ENCODE measurements at places on chromosomes 2 and 18.

GRCh38 chr18:616380-616995 is 19.7 kb downstream of the CLUL1 start:
- DNase-seq = peak; percentile 22

DNA sequence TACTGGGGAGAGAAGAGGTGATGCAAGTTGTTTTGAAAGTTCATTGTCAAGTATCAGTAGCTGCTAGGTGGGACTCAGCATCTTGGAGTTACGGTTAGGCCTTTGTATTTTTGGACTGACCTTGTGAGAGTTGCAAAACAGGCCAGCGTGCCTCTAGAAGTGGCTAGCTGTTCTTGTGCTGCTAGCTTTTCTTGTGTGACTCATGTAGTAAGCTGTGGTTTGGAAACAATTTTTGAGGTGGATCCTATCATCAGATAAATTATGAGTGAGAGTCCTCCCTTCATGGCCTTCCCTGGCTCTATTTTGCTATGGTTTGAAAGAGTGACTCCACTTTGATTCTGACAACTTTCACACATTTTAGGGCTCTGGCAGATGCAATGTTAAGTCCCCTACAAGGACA is 409.2 kb upstream of the HS6ST1 start:
- DNase-seq = peak; percentile 8

DNA sequence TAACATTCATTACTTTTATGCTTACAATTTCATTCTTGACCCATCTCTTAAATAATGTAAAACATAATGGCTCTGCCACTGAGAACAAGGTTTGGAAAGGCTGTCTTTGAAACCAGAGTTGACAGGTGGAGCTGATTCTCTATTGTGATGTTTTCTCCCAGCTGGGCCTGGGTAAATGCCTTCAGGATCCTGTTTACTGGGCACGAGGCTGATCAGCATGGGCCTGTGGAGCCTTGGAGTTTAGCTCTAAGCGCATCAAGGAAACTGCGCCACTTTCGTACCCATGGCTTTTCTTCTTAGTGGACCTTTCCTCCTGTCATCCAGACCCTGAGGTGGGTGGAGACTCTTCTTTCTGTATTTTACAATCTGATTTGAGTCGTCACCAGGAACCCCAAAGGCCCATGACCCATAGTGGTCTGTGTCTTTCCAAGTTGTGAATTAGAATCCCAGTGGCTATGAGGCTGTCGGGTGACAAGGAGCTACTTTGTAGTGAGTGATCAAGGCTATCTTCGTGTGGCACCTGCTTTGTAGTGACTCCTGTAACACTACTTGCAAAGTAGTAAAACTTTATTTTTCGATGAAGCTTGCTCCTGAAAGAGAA is 123.1 kb downstream of the LPIN1 start:
- DNase-seq = no peak

DNA sequence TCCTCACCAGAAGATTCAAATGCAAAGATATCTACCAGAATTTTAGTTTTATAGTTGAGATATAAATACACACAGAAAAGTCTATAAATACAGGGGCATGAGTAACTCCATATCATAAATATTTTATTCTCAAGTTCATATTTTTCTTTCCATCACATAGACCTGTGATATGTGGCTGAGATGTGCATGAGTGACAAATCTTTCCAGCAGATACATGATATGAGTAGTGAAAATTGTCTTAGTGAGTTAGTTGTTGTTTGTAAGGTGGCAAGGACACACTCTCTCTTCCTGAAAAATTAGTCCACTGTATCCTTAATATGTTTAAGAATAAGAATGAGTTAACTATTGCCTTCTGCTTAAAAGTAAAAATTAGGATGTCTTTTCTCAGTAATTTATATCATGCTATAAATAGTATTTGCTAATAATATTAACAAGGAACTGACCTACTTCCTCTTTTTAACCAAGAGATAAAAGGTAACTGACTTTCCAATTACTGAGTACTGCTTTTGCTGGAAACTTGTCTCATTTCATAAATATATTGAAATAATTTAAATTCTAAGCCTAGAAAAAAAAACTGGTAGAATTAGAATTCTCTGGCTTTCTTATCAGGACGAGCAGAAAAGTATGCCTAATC is 85.2 kb upstream of the SESTD1 start:
- DNase-seq = no peak

DNA sequence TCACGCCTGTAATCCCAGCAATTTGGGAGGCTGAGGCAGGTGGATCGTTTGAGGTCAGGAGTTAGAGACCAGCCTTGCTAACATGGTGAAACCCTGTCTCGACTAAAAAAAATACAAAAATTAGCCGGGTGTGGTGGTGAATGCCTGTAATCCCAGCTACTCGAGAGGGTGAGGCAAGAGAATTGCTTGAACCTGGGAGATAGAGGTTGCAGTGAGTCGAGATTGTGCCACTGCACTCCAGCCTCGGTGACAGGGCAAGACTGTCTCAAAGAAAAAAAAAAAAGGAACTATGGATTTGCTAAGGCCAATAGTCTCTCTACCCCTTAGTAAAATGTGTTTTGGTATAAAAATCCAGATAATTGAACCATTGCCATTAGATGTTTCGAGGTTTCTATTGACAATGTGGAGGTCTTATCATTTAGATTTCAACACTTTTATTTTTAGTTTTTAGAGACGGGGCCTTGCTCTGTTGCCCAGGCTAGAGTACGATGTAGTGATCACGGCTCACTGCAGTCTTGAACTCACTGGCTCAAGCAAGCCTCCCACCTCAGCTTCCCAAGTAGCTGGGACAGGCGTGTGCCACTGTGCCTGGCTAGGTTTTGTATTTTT is 1.1 kb upstream of the TXNDC2 start:
- no peak for DNase-seq

GRCh38 chr18:54734059-54734458 is 94.2 kb upstream of the RAB27B start:
- DNase-seq = no peak

- DNase-seq = no peak
Measured at GRCh38 chr2:43405829-43406228, 179.4 kb upstream of the ZFP36L2 start.

- no peak for DNase-seq
Measured at GRCh38 chr2:78281164-78281563, 744.3 kb upstream of the REG3G start.

- no peak for DNase-seq
Measured at GRCh38 chr2:120258196-120258595, 5.5 kb downstream of the RALB start.

DNA sequence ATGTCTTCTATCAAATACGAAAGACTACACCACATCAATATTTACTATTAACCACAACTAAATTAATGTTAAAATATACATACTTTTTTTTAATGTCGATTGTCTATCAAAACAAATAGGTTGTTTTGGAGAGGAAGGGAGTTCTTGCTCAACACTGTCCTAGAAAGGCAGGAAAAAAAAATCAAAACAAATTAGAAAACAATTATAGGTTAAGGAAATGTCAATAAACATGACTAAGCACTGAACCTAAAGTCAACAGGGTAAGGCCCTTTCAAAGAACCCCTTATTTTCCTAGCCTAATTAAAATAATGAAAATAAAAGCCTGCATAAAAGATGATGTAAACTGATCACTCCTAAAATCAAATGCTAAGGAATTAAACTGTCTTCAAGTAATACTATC is 2.8 kb downstream of the CEP76 start:
- no peak for DNase-seq

DNA sequence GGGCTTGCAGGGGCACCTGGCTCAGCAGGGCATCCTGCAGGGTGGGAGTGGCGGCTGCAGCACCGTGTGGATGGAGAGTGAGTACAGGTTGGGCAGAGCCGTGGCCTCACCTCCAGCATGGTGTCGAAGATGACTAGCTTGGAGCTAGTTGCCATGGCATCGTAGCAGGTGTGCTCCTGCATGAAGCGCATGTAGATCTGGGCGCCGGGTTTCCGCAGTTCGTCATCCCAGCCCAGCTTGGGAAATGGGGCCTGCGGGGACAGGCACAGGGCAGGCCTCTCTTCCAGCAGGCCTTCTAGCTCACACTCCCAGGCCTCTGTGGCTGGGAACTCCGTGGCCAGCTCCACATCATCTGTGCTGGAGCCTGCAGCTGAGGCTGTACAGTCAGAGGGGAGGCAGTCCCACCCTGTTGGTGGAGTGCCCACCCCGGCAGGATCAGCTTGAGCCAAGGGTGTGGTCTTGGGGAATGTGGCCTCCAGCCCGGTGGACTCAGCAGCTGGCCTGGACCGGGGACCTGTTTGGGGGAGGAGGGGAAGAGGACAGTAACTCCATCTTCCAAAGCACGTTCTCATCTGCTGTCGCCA is 1.6 kb downstream of the PRKAG3 start:
- DNase-seq = no peak

GRCh38 chr2:68562934-68563333 is 80.4 kb upstream of the PROKR1 start:
- DNase-seq = no peak

- no peak for DNase-seq
Measured at GRCh38 chr2:241067501-241068135, 34.5 kb downstream of the MTERF4 start.

DNA sequence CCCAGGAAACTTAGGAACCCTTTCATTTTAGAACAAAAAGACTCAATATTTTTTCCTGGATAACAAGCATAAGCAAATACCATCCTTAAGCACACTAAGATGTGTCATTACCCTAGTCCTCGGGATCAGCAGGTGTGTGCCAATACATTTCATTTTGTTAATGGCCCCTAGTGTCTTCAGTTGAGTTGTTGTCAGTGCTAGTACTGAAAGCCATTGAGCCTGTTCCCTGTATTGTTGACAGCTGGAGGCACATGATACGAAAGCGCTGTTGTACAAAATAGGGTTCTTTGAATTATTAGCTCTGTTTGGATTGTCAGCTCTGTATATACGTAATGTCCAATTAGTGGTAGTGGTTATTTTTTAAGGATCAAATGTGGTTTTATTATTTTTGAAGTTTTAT is 29.5 kb downstream of the VAPA start:
- no peak for DNase-seq

- DNase-seq = no peak
Measured at GRCh38 chr2:16272038-16272788, 331.9 kb downstream of the MYCN start.

DNA sequence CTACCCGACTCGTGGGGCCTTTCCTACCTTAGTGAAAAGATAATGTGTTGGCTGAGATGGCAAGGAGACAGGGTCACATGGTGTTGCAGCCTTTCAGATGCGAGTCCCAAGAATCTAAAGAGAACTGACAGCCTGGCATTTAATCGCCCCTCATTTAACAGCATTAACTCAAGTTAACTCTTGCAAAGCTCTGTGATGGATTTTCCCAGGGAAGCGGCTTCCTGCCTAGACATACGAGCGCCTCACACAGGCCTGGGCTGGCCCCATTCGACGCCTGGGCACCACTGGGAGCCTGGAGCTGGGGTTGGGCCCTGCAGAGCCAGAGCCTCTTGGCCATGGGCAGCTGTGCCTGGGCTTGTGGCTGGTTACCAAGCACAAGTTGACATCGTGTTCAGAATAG is 140.8 kb downstream of the SEPTIN10 start:
- no peak for DNase-seq

DNA sequence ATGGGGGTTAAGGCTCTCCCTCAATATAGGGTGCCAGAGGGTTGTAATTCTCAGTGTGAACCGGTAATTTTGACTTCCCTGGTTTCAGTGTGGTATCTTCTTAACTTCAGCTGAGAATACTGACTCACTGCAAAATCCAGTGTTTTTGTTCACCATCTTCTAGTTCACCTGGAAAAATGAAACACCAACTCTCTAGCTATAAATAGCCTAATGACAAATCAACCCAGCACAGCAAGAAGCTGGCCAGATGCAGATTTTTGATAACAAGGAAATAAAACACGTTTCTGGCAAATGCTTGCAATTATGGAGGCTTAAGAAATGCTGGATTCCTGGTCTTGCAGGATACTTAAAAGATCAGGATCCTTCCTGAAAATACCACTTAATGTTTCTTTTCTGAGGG is 192.3 kb downstream of the CLIP4 start:
- no peak for DNase-seq

- DNase-seq = peak; percentile 26
Measured at GRCh38 chr18:79950515-79951341, 725 bp downstream of the SLC66A2 start.

GRCh38 chr2:24214880-24215279 is 40.0 kb downstream of the FAM228A start:
- DNase-seq = no peak

DNA sequence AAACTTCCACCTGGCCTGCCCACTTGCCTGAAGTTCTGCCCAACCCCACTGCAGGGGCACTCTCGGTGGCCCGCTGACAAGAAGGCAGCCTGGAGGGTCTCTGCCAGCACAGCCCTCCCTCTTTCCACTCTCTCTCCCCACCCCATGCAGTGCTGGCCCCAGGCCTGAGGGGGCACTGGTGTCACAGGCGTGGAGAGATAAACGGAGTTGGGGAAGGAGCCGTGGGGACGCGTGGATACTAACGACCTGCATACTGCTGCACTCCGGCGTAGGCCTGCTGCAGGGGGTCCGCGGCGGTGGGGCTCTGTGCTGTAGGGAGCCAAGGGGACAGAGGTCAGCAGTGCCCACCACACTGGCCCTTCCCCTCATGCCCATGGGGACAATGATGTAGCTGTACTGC is 299.3 kb downstream of the CELF4 start:
- no peak for DNase-seq

DNA sequence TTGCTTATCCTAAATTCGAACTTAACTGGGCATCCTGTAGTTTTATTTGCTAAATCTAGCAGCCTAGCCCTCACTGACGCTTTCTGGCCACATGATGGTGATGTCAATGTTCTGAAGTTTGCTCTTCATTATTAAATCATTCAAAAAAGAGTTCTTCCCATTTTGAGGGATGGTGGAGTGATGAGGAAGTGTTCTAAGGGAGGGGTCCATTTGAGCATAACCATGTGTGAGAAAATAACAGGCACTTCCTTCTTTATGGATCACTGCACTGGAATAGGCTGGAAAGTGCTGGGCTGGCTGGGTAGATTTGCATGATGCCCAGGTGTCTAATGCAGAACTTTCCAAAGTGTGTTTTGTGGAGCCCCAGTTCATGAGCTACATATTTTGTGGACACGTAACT is 74.2 kb downstream of the TNFRSF11A start:
- no peak for DNase-seq

GRCh38 chr2:18346344-18346743 is 214.1 kb downstream of the RDH14 start:
- no peak for DNase-seq

- DNase-seq = no peak
Measured at GRCh38 chr2:191773136-191773535, 73.8 kb downstream of the CAVIN2 start.

DNA sequence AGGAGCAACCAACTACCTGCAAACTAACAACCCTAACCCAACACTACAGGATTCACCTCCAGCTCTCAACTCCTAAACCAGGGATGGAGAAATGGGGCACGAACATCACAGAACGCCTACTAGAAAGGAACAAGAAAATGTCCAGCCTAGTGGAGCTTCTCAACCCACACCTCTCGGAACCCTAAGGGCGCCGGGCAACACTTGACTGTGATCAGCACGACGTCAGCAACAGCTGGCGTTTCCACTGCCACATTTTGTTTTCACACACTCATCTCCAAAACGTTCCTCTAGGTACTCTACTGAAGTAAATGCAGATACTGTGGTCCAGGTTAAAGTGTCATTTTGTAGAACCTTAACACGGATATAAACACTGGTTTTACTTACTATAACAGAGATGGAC is 4.2 kb downstream of the RNASEH1 start:
- no peak for DNase-seq

GRCh38 chr2:39723946-39724827 is 54.9 kb downstream of the THUMPD2 start:
- no peak for DNase-seq

GRCh38 chr2:239951129-239951734 is 73.9 kb downstream of the NDUFA10 start:
- no peak for DNase-seq

All from activated CD4-positive, alpha-beta T cell treated with anti-CD3 and anti-CD28 coated beads, Interleukin-2, amount 10 ng/mL, durations not matched to agents 7 days and 5 days (primary cell).